ENCODE measurements at places on chromosomes 4 and X. TPM values are rescaled to one million over a fixed set of nuclear protein-coding genes. Genes with fewer than 3 reads are reported as not detected.

DDX53 gene
- not detected for total RNA-seq

HMX1 gene
- total RNA-seq, result not detected

FANCB gene
- total RNA-seq, result 14.2 TPM

NUP62CL gene
- total RNA-seq, result 1.4 TPM

SHISA3 gene
- 0.80 TPM for total RNA-seq

SYNPO2 gene
- 0.09 TPM for total RNA-seq

CCNG2 gene
- 34.3 TPM for total RNA-seq

SCFD2 gene
- total RNA-seq, result 31.7 TPM

TCEAL9 gene
- 0.97 TPM for total RNA-seq

CSAG2 gene
- not detected for total RNA-seq

GAGE13 gene
- total RNA-seq, result not detected

FATE1 gene
- total RNA-seq, result not detected

TMSB15A gene
- total RNA-seq, result 0.37 TPM

EOLA2 gene
- 45.1 TPM for total RNA-seq

FAM47A gene
- not detected for total RNA-seq

XAGE2 gene
- total RNA-seq, result not detected

XG gene
- not detected for total RNA-seq

IL13RA2 gene
- total RNA-seq, result not detected

WDR44 gene
- 12.9 TPM for total RNA-seq

GPC4 gene
- not detected for total RNA-seq

NHS gene
- 3.8 TPM for total RNA-seq

FAM193A gene
- total RNA-seq, result 31.2 TPM

FAM236C gene
- not detected for total RNA-seq
